WTC11 (cell line): ENCODE measurements at places on chromosomes 7 and 10.
A peak's percentile ranks its signal among the peaks of the same experiment; 100 is the strongest.

DNA sequence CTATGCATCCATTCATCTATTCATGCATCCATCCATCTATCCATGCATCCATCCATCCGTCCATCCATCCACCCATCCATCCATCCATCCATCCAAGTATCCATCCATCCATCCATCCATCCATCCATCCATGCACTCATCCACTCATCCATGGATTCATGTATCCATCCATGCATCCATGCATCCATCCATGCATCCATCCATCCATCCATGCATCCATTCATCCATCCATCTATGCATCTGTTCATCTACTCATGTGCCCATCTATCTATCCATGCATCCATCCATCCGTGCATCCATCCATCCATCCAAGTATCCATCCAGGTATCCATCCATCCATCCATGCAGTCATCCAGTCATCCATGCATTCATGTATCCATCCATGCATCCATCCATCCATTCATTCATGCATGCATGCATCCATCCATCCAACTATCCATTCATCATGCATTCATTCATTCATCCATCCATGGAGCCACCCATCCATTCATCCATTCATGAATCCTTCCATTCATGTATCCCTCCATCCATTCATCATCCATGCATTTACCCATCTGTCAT, 132.0 kb downstream of the DYNC2I1 start:
- DNase-seq, result no peak

DNA sequence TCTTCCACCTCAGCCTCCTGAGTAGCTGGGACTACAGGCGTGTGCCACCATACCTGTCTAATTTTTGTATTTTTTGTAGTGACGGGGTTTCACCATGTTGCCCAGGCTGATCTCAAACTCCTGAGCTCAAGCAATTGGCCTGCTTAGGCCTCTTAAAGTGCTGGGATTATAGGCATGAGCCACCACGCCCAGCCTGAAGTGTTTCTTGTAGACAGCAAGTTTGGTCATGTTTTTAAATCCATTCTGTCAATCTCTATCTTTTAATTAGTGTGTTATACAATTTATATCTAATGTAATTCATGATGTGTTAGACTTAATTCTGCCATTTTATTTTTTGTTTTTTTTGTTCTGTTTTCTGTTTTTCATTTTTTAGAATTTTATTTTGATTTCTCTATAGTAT, 17.2 kb upstream of the MXI1 start:
- DNase-seq, result no peak

DNA sequence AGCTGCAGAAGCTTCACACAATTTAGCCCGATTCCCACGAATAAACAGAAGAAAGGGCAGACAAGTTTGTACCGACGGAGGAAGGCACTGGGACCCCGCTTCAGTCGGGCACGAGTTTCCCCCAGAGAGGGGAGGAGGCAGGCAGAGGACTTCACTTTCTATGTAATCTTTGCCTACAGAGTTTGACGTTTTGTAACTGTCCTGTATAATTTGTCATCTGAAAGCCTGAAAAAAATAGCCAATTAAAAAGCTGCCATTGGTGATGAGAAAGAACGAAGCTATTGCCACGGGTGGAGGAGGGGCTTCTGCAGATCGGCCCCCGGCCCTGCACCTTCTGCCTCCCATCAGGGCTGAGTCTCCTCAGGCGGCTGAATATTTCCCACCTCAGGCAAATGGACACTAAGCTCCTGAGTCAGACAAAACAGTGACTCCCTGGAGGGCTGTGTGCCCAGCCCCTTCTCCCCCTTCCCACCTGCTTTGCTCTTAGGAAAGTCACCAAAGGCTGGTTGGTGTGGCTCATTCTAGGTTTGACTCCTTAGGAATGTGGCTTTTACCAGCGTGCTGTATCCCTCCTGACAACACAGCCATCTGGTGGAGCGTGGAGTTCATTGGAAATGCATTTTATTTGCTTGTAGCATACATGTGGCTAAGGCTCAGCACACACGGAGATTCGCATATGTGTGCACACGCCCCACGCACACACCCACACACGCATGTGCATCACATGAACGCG, 117.4 kb downstream of the VIPR2 start:
- DNase-seq, result no peak

GRCh38 chr10:72228318-72228751, 12.3 kb upstream of the ASCC1 start:
- no peak for DNase-seq

DNA sequence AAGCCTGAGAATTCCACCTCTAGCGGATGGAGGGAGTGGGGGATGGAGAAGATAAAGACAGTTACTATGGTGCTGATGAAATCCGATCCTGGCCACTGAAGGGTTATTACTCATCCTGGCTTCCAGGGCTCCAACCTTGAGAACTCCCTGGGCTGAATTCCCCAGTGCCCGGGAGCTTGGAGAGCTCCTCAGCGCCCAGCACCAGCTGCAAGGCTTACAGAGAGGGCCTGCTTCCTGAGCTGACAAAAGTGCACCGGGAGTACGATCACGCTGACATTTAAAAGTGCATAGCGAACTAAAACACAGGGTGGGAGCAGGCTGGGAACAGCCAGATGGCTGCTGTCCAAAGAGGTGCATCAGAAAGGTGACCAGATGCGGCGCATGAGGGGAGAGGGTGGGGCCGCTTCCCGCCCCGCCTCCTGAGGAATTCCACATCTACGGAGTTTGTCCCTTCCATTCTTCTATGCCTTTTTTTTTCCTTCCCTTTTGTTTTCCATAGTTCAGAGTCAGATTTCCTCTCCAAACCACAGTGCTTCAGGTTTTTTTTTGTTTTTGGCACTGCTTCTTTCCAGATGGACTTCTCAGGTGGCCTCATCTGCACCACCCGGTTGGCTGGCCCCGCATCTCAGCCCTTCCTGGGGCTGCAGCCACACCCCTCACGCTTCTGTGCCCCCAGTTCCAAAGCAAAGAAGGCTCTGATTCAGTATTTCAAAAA, 62.4 kb upstream of the MKRN1 start:
- peak; percentile 72 for DNase-seq

DNA sequence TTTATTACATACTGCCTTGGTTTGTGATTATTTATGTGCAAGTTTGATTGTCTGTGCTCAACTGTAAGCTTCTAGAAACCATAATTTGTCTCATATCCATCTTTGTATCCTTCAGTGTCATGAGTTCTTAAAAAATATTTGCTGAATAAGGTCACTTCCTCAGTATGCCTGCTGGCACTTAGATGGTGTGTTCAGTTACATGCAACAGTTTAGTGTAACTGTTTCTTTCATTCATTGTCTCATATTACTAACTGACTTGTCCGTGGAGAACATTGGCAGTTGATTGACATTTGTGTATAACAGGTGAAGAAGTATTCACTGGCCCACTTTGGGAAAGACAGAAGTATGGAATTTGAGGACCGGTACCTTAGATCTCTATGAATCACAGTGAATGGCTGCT, 236.9 kb downstream of the PRKG1 start:
- no peak for DNase-seq

DNA sequence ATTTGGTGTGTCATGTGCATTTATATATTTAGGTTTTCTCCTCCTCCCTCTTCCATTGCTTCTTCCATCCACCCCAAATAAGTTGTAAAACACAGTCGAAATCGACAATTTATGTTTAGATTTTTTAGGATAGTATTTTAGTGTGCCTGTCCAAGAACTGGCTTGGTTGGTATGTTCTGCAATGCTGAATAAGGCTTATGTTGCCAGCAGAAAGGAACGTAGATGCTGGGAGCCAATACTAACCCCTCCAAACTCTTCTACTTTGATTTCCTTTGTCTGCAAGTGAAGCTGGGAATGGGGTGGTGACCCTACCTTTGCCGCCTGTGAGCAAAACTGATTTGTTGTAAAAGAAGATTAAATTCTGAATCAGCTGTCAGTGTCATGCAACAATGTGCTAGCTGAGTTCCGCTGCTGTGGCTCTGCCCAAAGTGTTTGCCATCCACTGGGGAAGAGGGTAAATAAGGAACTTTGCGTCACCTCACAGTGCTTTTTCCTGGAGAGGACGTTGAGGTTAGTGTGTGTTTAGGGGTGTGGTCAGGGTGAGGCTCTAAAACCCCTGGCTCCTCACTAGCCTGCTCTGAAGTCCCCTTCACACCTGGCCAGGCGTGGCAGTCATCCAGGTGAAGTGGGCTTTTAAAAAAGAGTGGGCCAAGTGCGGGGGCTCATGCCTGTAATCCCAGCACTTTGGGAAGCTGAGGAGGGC, 44.4 kb downstream of the TACC2 start:
- no peak for DNase-seq

DNA sequence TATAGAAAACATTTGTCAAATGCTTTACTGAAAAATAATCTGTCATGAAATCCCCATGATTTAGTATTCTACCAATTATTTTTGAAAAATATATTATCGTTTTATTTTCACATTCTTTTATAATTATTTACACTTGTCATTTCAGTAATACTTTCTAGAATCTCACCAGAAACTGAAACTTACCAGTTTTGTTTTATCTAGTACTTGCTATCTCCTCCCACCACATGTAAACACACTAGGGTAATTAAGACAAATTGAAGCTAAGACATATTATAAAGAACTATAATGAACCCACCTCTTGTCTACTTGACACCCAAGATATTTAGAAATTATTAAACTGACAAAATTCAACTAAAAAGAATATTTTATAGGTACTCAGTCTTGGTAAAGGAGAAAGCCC, 51.5 kb upstream of the GRM3 start:
- DNase-seq, result no peak

GRCh38 chr7:120735791-120736190, 122.2 kb downstream of the TSPAN12 start:
- no peak for DNase-seq

DNA sequence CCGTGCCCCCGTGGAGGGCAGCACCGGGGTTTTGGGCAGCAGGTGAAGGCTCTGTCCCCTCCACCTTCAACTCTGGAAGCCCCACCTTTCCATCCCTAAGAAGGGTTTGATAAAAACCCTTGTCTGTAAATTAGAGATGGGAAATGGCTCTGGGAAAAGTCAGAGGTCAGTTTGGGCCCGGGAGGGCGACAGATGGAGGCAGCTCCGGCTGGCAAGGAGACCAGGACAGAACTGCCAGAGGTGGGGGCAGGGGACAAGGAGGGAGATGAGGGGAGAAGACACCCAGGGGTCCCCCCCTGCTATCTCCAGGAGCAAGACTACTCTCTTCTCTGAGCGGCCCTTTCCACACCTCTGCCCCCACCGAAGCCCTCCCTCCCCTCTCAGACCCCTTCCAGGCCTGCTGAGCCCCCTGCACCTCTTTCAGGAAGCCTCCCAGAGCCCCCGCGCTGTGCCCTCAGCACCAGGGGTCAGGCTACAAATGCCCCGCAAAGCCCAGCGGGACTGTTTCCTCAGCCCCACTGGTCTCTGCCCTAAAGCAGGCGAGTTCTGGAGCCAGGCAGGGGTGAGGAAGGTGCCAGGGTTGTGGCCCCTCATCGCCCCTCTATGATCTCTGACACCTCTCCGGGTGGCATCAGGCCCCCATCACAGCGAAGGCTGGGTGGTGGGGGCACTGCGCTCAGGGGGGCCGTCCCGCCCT, 980 bp upstream of the SH2B2 start:
- no peak for DNase-seq

DNA sequence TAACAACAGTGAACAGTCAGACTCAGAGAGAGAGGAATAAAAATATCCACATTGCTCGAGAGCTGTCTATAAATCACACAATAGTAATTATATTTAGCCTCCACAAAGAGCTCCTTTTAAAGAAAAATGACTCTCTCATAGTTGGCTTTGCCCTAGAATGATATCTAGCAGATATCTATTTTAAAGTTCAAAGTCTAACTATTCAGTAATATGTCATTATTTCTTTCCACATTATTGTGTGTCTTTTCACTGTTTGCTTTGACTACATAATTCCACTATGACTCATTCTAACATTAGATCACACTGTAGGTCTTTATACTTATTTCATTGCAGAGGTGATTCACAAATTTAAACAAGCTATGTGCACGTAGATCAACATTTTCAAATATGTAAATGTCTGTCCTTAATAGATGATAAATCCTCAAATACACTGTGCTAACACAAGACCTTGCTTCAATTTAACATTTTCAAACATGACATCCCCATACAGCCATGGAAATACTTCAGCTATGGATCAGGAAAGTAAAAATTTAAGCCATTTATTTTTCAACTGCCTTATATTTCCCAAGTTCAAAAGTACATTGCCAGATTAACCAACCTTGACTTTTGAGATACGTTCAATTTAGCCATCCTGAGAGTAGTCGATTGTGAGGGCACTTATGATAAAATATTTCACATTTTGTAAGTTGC, 99.9 kb upstream of the AKR1E2 start:
- no peak for DNase-seq

DNA sequence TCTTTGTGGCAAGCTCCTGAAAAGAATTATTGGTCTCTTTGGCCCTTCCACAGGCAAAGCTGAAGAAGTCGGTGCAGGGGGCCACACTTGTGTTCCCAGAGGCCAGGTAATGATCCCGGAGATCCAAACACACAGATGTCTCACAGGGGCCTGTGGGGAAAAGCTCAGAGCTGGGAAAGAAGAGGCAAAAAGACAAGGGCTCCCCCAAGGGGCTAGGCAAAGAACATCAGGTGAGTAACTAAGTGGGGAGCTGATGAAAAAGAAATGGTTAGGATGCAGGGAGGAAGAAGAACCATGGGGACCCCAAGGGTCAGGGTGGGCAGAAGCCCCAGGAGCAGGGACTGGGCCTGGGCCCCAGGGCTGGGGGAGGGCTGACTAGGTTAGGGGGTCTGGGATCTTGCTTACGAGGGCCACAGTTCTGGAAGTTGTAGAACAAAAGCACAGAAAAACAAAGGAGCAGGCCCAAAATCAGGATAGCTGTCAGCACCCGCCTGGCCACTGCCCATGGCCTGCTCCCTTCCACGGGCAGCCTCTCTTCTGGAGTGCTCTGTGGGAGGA, 1.1 kb downstream of the KEL start:
- DNase-seq, result peak; percentile 23

DNA sequence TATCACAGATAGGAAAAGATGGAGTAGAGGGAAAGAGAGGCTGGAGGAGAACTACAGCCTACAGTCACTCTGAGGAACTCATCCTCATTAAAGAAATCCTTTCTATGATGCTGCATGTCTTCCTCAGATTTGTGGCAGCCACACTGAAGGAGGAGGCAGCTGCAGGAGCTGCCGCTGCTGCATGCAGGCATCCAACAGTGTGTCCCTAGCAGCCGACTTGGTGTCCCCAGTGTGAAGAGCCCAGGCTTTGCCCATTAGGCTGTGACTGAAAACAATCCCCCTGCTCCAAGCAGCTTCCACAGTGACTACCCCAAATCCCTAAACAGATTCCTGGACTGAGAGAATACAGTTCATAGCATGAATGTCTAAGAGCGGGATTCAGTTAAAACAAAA, 23.1 kb downstream of the SKIDA1 start:
- DNase-seq, result no peak

GRCh38 chr10:90865401-90865800, 6.4 kb upstream of the RPP30 start:
- no peak for DNase-seq

DNA sequence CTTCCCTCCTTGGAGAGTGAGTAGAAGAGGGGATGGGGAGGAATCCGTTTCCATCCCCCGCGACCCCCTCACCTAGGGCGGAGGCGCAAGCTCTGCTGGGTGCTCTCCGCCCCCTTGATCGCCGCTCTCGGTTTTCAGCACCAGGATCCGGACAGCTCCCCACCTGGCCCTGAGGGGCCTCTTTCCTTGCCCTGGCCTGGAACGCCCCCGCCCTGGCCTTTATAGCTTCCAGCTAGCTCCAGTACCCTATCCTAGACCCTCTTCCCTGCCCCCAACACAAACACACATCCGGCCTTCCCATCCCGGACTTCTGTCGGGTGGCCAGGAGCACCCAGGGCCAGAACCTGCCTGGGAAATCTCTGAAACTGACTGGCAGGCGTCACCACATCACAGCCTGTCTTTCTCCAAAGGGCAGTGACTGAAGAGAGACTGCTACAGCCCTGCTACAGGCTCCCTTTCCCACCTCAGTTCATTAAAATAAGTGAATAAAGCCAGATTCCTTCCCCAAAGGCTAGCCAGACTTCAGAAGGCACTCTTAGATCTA, 72.3 kb upstream of the LEP start:
- DNase-seq, result peak; percentile 95
